ENCODE measurements at places on chromosomes 1 and 21. TPM values are rescaled to one million over a fixed set of nuclear protein-coding genes. Genes with fewer than 3 reads are reported as not detected.
A peak's percentile ranks its signal among the peaks of the same experiment; 100 is the strongest.

The CFHR2 gene
- not detected for total RNA-seq

The CRABP2 gene
- total RNA-seq = 180 TPM

The RCC2 gene
- 473 TPM for total RNA-seq

The RPRD2 gene
- total RNA-seq = 39.0 TPM

The MX2 gene
- total RNA-seq = 1.9 TPM

The MARK1 gene
- total RNA-seq = 17.5 TPM

The MYBPH gene
- not detected for total RNA-seq

The SEC16B gene
- total RNA-seq = 0.70 TPM

DNA sequence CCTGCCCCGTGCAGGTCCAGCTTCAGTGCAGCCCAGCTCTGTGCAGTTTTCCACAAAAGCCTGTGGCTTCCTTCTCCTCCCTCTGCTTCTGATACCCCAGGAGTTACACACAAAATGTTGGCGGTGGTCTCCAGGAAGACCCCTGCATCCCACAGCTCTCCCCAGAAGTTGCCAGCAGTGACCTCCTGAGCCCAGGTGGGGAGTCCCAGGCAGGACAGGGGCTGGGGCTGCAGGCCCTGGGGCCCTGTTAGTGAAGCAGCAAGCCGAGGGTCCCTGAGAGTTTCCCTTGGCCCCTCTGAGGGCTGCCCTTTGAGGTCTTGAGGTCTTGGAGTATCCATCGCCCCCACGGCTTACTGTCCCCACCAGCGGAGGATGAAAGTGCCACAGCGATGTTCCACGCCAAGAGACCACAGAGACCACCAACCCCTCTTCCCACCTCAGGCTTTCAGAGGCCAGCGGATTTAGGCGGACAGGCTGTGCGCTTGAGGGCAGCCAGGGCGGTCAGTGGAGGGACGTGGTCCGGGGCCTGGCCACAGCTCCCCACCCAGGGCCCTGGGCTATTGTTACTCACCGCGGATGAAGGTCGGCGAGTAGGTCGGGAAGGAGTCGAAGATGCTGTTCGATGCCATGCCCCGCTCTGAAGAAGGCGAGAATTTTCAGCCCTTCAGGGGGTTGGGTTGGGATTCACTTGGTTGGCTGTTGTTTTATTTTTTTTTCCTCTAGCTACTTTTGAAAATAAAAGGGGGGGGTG lies 34.0 kb upstream of the RUNX3 start:
- H3K36me3 ChIP-seq = no peaks in the 10 kb centered on the region
- no peak overlapping the region for H3K4me3 ChIP-seq
- H3K4me1 ChIP-seq = no peaks in the 10 kb centered on the region
- H3K27ac ChIP-seq = no peak overlapping the region

DNA sequence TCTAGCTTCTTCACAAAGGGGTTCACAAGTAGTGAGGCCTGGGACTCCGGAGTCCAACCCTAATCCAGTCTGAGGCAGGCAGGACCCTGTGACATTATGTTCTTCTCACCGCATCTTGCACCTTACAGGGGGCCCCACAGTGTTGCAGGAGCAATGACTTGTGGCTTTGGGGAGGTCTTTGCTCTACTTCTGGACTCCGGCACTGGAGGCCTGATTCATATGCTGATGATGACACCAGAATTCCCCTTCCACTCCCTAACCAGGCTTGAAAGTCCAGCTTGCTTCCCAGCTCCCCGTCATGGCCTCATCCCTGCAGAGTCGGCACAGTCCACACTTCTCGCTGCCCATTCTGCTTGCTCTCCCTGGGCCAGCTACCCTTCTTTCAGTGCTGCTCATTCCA lies 96.3 kb upstream of the SLC44A3 start:
- no peaks in the 10 kb centered on the region for H3K36me3 ChIP-seq
- H3K4me3 ChIP-seq = no peak overlapping the region
- DNase-seq = no peak
- no peak overlapping the region for H3K27ac ChIP-seq

GRCh38 chr21:17119466-17120297 lies 393.2 kb upstream of the CXADR start:
- H3K27ac ChIP-seq = no peak overlapping the region
- H3K4me3 ChIP-seq = no peak overlapping the region
- DNase-seq = no peak
- H3K27me3 ChIP-seq = no peaks in the 10 kb centered on the region

GRCh38 chr1:201264072-201264471 lies 19.2 kb upstream of the PKP1 start:
- no peaks in the 10 kb centered on the region for H3K4me1 ChIP-seq
- no peak for DNase-seq
- no peaks in the 10 kb centered on the region for H3K27me3 ChIP-seq
- H3K36me3 ChIP-seq = no peaks in the 10 kb centered on the region
- H3K4me3 ChIP-seq = no peak overlapping the region

- H3K36me3 ChIP-seq = peaks cover 21% of the 10 kb centered on the region
- no peak overlapping the region for H3K27ac ChIP-seq
- no peak overlapping the region for H3K4me3 ChIP-seq
- peaks cover 15% of the 10 kb centered on the region for H3K4me1 ChIP-seq
- no peaks in the 10 kb centered on the region for H3K27me3 ChIP-seq
- DNase-seq = no peak
Measured at GRCh38 chr1:209434631-209435217, 148.8 kb upstream of the CAMK1G start.

DNA sequence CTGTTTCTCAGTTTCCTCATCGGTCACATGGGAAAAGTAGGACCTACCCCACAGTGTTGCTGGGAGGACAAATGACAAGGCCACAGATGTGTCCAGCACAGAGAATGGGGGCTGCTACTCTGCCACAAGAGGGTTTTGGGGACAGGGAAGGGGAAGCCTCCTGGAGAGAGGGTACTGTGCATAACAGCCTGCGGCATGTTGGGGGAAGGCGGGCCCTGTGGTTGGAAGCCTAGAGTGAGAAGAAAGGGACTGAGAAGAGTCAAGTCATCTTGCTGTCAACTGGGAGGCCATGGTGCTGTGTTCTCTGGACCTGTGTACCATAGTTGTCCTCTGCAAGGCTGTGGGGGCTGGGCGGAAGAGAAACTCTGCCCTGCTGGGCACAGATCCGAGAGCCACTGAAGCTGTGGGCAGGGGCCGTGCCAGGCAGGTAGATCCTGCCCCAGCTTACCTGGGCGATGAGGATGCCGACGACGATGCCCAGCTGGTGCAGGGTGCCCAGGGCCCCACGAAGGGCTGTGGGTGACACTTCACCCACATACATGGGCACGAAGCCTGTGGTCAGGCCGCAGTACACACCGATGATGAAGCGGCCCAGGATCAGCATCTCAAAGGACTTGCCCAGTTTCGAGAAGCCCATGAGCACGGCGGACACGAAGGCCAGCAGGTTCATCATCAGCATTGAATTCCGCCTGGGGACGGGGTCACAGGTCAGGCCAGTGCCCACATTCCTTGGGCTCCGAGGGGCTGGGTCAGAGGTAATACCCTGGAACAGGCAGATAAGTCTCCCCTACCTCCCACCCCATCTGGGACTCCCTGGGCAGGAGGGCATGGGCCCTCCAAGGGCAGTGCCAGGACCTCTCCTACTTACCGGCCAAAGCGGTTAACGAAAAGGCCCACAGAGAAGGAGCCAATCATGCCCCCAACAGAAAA lies 28.2 kb downstream of the SLC2A1 start:
- peaks cover 78% of the 10 kb centered on the region for H3K36me3 ChIP-seq
- DNase-seq = no peak
- H3K4me3 ChIP-seq = no peak overlapping the region
- no peak overlapping the region for H3K27ac ChIP-seq
- H3K27me3 ChIP-seq = no peaks in the 10 kb centered on the region
- no peaks in the 10 kb centered on the region for H3K4me1 ChIP-seq

- H3K27ac ChIP-seq = no peak overlapping the region
- H3K4me1 ChIP-seq = no peaks in the 10 kb centered on the region
- H3K36me3 ChIP-seq = peaks cover 6% of the 10 kb centered on the region
- H3K4me3 ChIP-seq = no peak overlapping the region
- DNase-seq = no peak
Measured at GRCh38 chr1:183244466-183244865, 58.4 kb downstream of the LAMC2 start.

GRCh38 chr1:183472488-183473216 lies at the start of gene SMG7:
SMG7 (plus strand) TSS chr1:183472499; CDS start chr1:183472621, 122 bp downstream.
- H3K4me1 ChIP-seq = no peaks in the 10 kb centered on the region
- no peaks in the 10 kb centered on the region for H3K27me3 ChIP-seq
- H3K27ac ChIP-seq = peak within 1 kb of the TSS; percentile 94
- DNase-seq = peak; percentile 44
- peak within 1 kb of the TSS; percentile 94 for H3K4me3 ChIP-seq

DNA sequence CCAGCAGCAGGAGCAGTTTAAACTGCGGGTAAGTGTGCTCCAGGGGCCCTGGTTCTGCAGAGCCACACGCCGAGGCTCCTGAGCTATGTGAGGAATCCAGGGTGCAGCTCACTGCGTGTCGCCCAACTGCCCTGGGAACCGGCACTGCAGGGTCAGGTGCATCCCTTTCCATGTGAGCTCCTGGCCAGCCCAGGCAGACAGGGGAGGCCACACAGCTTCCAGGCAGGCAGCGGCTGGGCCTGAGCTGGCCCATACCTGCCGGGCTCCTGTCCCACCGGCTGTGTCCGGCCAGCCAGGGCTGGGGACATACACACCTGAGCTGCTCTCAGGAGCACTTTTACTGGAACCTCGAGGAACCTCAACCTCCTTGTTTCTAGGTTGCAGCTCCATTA lies 18.6 kb upstream of the COL18A1 start:
- H3K4me1 ChIP-seq = no peaks in the 10 kb centered on the region
- H3K27me3 ChIP-seq = no peaks in the 10 kb centered on the region
- DNase-seq = no peak
- no peak overlapping the region for H3K4me3 ChIP-seq

DNA sequence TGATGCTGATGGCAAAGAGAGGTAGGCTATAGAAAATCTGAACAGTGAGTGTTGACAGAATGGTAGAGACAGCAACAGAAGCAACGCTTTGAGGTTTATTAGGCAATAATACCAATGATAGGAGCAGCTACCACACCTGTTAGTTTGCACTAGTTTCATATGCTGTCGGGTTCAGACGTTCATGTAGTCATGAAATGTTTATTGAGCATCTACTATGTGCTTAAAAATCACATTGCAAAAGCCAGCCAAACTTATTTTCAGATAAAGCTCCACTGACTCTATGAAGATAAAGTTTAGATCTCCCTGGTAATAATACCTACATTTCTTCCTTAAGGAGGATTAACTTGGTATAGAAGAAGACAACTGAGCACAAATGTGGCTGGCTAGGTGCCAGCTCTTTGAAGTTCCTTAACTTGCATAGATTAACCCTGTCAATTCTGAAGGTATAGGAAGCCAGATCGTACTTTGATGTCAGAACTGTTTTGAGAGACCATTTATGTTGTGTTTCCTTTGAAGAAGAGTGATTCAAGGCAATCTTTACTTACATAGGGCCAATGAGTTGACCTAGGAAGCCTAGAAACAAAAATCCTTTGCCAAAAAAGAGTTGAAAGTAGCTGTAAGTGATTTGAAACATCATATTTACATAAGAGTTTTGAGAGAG lies 71.5 kb downstream of the DISP1 start:
- no peaks in the 10 kb centered on the region for H3K36me3 ChIP-seq
- H3K4me1 ChIP-seq = no peaks in the 10 kb centered on the region
- H3K27ac ChIP-seq = no peak overlapping the region
- H3K27me3 ChIP-seq = no peaks in the 10 kb centered on the region

DNA sequence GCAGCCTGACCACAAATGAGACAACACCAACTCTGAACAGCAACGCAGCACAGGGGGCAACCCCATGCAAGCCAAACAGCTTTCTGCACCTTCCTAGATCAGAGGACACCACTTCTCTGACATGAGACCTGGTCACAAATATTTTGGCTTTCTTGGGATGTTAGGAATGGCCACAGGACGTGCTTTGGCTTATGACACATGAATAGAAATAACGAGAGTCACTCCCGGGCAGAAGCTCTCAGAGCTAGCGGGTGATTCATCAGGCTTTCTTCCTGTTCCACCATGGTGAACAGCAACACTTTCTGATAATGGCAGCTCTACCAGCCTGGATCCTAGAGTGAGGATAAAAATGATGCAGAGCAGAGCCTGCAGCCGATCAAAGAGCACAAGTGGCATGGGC lies 39.4 kb downstream of the PAFAH2 start:
- H3K27ac ChIP-seq = no peak overlapping the region
- H3K4me3 ChIP-seq = no peak overlapping the region
- H3K4me1 ChIP-seq = no peaks in the 10 kb centered on the region
- peaks cover 55% of the 10 kb centered on the region for H3K36me3 ChIP-seq

- H3K36me3 ChIP-seq = peaks cover 56% of the 10 kb centered on the region
- H3K27me3 ChIP-seq = no peaks in the 10 kb centered on the region
- no peak overlapping the region for H3K27ac ChIP-seq
- no peaks in the 10 kb centered on the region for H3K4me1 ChIP-seq
- DNase-seq = no peak
- no peak overlapping the region for H3K4me3 ChIP-seq
Measured at GRCh38 chr1:114725230-114725629, 8.7 kb upstream of the NRAS start.

GRCh38 chr1:21342961-21343838 lies 52.9 kb upstream of the ECE1 start:
- H3K36me3 ChIP-seq = no peaks in the 10 kb centered on the region
- DNase-seq = no peak
- H3K27me3 ChIP-seq = peaks cover 4% of the 10 kb centered on the region
- no peaks in the 10 kb centered on the region for H3K4me1 ChIP-seq
- no peak overlapping the region for H3K27ac ChIP-seq

DNA sequence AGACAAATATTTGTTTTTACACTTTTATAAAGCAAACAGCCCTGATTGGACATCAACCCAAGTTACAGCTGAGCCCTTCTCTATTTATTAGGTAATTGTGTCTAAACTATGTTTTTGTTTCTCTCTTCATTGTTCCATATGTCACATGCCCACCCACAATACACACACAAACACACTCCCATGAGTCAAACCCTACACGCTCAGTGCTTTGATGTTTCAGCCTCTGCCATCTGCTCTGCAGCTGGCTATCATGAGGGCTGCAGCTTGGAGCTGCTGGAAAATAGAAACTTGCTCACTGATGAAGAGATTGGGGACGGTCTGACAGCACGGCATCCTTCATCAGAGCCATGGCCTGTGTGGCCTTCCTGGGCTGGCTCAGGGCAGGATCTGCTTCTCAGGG lies 41.7 kb downstream of the PSMG1 start:
- DNase-seq = no peak
- H3K4me1 ChIP-seq = no peaks in the 10 kb centered on the region
- H3K27me3 ChIP-seq = no peaks in the 10 kb centered on the region
- H3K27ac ChIP-seq = no peak overlapping the region
- H3K4me3 ChIP-seq = no peak overlapping the region

- H3K27me3 ChIP-seq = no peaks in the 10 kb centered on the region
- no peak for DNase-seq
- no peak overlapping the region for H3K27ac ChIP-seq
- no peak overlapping the region for H3K4me3 ChIP-seq
Measured at GRCh38 chr1:235513495-235514366, 9.5 kb upstream of the B3GALNT2 start.

- no peak overlapping the region for H3K4me3 ChIP-seq
- H3K4me1 ChIP-seq = no peaks in the 10 kb centered on the region
- H3K27ac ChIP-seq = no peak overlapping the region
Measured at GRCh38 chr21:46397211-46397905, 61.3 kb upstream of the DIP2A start.

DNA sequence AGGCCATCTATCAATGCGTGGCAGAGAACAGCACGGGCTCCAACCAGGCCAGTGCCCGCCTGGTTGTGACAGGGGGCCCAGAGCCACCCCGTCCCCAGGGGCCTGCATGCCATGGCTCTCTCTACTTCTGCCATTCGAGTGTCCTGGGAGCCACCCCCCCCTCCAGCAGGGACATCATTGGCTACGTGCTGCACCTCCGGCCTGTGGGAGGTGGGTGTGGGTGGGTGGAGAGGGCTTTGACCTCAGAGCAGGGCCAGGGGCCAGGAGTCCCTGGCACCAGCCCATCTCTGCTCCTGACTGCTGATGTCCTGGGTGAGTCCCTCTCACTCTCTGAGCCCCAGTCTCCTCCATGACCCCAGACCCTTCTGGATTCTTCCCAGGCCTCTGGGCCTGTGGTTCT lies 25.3 kb downstream of the SLC27A3 start:
- H3K27me3 ChIP-seq = no peaks in the 10 kb centered on the region
- no peak overlapping the region for H3K27ac ChIP-seq
- H3K4me1 ChIP-seq = no peaks in the 10 kb centered on the region
- peak; percentile 29 for DNase-seq
- no peak overlapping the region for H3K4me3 ChIP-seq
